Suprapubic skin (tissue), 4 donors: ENCODE measurements at places on chromosomes 6 and 20. TPM values are rescaled to one million over a fixed set of nuclear protein-coding genes. Genes with fewer than 3 reads are reported as not detected.

DNA sequence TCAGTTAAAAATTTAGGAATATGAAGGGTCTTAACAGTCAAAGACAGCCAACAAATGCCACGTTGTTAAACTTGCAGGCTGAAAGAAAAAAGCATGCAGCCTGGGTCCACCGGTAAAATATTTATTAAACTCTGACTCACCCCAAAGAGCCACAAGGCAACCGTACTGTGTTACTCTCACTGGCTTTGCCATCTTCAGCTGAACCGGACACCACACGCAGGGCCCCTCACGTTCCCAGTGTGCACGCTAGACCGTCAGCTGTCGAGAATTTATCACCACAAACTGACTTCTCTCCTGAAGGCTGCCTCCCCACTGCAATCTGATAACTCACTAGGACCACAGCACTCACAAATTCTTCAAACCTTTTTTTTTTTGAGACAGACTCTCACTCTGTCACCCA is 30.7 kb downstream of the HUS1B start:
- H3K27me3 ChIP-seq: no peaks in the 10 kb centered on the region
- H3K36me3 ChIP-seq: peaks cover 4% of the 10 kb centered on the region
- H3K27ac ChIP-seq: no peak overlapping the region
- no peak for DNase-seq
- no peak overlapping the region for H3K4me3 ChIP-seq

- no peak for DNase-seq
- no peaks in the 10 kb centered on the region for H3K36me3 ChIP-seq
- H3K4me3 ChIP-seq: no peak overlapping the region
- no peaks in the 10 kb centered on the region for H3K4me1 ChIP-seq
- no peaks in the 10 kb centered on the region for H3K27me3 ChIP-seq
- H3K27ac ChIP-seq: no peak overlapping the region
These were observed 155.8 kb downstream of the MBOAT1 start for GRCh38 chr6:20056350-20056992.

DNA sequence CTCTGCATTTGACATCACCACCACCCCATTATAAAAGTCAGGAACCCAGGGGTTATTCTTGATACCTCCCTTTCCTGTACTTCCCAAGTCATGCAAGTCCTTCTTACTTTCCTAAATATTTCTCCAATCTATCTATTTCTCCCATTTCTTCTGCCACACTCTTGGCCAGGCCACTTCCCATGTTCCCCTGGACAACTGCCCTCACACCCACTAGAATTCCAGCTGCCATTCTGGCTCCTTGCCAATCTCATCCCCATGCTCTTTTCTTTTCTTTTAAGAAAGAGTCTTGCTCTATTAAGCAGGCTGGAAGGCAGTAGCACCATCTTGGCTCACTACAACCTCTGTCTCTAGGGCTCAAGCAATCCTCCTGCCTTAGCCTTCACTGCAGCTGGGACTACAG is 15.2 kb downstream of the DEFB132 start:
- H3K27ac ChIP-seq: no peak overlapping the region
- peaks cover 15% of the 10 kb centered on the region for H3K36me3 ChIP-seq
- no peak overlapping the region for H3K4me3 ChIP-seq
- no peak for DNase-seq

GRCh38 chr20:41172296-41173140 is 35.2 kb downstream of the PLCG1 start:
- peak; percentile 77 for DNase-seq
- H3K4me3 ChIP-seq: no peak overlapping the region
- H3K4me1 ChIP-seq: peaks cover 31% of the 10 kb centered on the region
- H3K27ac ChIP-seq: peak overlapping the region; percentile 72
- peaks cover 72% of the 10 kb centered on the region for H3K36me3 ChIP-seq

The RNF182 gene
- total RNA-seq: 1.0 TPM

The MYH7B gene
- total RNA-seq: 0.97 TPM

The ABHD16B gene
- not detected for total RNA-seq

The FBXO9 gene
- total RNA-seq: 113 TPM

The SCRT2 gene
- total RNA-seq: not detected
